ENCODE measurements at places on chromosomes 1 and 21.

- no peak overlapping the region for H3K4me3 ChIP-seq
- no peaks in the 10 kb centered on the region for H3K4me1 ChIP-seq
- H3K27me3 ChIP-seq, result no peaks in the 10 kb centered on the region
- no peak for DNase-seq
- no peak overlapping the region for H3K27ac ChIP-seq
- no peaks in the 10 kb centered on the region for H3K36me3 ChIP-seq
These were observed 293.5 kb downstream of the MRPL39 start for GRCh38 chr21:25313829-25314228.

DNA sequence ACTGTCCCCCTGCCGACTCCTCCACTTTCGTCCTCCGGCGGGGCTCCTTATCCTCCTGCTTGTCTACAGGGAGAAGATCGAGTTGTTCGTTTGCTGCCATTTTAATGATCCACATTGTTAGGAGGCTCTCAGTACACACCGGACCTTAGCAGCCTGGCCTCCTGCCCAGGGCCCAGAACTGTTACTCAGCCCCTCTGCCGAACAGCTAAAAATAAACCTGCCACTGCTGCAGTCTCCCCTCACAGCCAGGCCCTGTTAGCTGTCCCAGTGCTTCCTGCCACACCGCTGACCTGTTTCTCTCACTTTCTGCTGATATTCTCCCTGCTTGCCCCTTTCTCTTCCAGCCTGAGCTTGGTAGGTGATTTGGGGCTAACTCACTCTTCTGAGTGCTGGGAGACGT lies 8.3 kb downstream of the MAPKAPK2 start:
- peak; percentile 51 for DNase-seq
- no peaks in the 10 kb centered on the region for H3K27me3 ChIP-seq
- H3K4me1 ChIP-seq, result peaks cover 36% of the 10 kb centered on the region
- peak overlapping the region; percentile 42 for H3K4me3 ChIP-seq
- H3K27ac ChIP-seq, result peak overlapping the region; percentile 89

GRCh38 chr1:38183096-38183495 lies 136.5 kb upstream of the POU3F1 start:
- no peaks in the 10 kb centered on the region for H3K4me1 ChIP-seq
- no peak overlapping the region for H3K4me3 ChIP-seq
- H3K27me3 ChIP-seq, result no peaks in the 10 kb centered on the region
- no peaks in the 10 kb centered on the region for H3K36me3 ChIP-seq

DNA sequence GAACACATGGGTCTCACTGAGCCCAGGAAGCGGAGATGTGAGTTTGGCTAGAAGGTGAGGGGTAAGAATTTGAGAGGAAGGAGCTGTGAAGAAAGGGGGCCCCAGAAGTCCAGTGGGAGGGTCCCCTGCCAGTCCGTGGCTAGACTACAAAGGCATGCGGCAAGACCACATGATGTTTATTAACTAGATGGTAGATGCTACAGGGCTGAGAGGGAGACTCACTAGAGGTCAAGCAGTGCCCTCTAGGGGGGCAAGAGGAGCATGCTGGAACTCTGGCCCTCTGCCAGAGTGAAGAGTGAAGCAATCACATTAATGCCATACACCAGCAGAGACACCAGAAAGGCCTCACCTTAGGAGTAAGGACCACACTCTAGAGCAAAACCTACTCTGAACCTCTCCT lies 12.2 kb downstream of the KIAA0319L start:
- no peaks in the 10 kb centered on the region for H3K27me3 ChIP-seq
- H3K4me3 ChIP-seq, result no peak overlapping the region
- H3K36me3 ChIP-seq, result peaks cover 7% of the 10 kb centered on the region
- DNase-seq, result no peak
- no peak overlapping the region for H3K27ac ChIP-seq
- H3K4me1 ChIP-seq, result peaks cover 17% of the 10 kb centered on the region

DNA sequence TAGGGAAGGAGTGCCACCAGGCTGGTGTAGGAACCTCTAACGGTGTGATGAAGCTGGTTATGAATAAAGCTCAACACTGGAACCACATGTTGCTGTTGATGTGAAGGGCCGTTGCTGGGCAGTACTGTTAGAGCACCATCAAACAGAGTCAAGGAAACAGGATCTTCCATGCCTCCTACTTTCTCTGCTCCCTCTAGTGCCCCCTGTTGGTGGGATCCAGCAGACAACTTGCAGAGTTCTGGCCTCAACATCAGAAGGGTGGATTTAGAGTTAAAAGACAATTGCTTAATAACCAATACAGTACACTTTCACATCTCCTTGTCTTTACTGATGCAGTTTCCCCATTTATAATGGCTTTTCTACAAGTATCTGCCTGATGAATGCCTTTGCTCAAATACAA lies 336.4 kb downstream of the NTNG1 start:
- H3K27ac ChIP-seq, result no peak overlapping the region
- H3K36me3 ChIP-seq, result no peaks in the 10 kb centered on the region
- H3K27me3 ChIP-seq, result no peaks in the 10 kb centered on the region
- H3K4me3 ChIP-seq, result no peak overlapping the region

DNA sequence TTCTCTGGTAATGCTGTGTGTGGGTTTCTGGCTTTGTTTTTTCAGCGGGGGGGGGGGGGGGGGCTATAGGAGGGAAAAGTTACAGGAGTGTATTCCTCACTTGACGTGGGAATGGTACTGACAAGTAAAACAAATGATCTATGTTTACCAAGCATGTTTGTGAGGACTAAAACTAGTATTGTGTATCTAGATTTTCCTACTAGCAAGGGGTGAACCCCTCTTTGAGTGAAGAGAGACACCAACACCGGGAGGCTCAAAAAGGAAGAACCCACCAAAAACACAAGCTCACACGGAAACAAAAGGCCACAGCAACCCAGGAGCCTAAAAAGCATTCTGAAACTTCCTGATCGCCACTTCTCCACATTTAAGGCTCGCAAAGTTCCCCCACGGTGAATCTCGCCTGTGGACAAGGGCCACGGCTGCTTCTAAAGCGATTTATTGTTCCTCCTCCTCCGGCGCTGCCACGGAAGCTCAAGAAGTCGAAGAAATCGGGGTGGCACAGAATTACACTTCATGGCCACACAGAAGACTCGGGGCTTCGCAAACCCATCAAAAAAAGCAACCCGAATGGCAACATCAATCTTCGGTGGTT lies 703 bp downstream of the PUM1 start:
- peak overlapping the region; percentile 91 for H3K27ac ChIP-seq
- peak; percentile 63 for DNase-seq
- H3K36me3 ChIP-seq, result no peaks in the 10 kb centered on the region
- no peaks in the 10 kb centered on the region for H3K27me3 ChIP-seq
- peak overlapping the region; percentile 74 for H3K4me3 ChIP-seq
- peaks cover 21% of the 10 kb centered on the region for H3K4me1 ChIP-seq

- no peaks in the 10 kb centered on the region for H3K27me3 ChIP-seq
- no peak overlapping the region for H3K4me3 ChIP-seq
- no peak overlapping the region for H3K27ac ChIP-seq
- no peaks in the 10 kb centered on the region for H3K4me1 ChIP-seq
- H3K36me3 ChIP-seq, result no peaks in the 10 kb centered on the region
These were observed 323.4 kb upstream of the VAMP3 start for GRCh38 chr1:7447736-7448135.

DNA sequence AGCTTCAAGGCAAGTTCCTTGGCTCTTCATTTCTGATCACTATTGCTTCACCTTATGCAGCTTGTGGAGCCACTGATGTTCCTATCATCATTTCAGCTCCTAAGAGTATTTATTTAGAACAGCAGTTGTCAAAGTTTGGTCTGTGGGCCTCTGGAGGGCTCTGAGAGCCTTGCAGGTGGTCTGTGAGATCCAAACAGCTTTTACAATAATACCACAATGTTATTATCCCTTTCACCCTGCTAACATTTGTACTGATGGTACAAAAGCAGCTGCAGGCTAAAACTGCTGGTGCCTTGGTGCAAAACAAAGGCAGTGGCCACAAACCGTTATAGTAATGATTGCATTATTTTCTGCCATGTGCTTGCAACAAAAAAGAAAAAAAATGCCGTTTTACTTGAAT lies 33.8 kb downstream of the PATJ start:
- H3K27ac ChIP-seq, result no peak overlapping the region
- H3K36me3 ChIP-seq, result no peaks in the 10 kb centered on the region
- no peak overlapping the region for H3K4me3 ChIP-seq
- H3K4me1 ChIP-seq, result no peaks in the 10 kb centered on the region

DNA sequence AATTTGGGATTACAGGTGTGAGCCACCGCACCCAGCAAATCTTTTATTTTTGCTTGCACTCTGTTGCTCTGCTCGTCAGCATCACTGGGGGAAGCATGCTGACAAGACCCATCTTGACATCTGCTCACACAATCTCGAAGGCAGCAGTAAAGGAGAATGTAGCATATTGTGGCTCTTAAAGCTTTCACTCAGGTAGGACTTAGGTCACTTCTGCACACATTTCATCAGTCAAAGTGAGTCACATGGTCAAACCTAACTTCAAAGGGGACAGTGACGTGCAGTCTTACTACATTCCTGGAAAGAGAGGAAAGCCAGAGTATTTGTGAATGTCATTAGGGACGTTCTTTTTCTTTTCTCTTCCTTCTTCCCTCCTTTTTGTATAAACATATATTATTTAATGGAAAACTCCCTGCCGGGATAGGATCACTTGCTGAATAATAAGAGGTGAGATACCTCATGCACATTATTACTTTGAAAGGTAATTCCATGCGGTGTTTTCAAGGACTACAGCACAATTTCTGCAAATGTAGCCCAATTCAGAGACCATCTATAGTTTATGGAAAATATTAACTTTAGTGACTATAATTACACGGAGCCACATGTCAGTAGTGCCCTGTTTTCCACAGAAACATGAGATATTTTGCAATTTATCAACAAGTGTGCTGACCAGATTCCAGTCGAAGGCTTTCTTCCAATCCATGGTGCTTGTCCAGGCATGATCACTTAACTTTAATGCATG lies 19.3 kb upstream of the ACBD6 start:
- H3K27ac ChIP-seq, result no peak overlapping the region
- H3K4me1 ChIP-seq, result no peaks in the 10 kb centered on the region
- no peaks in the 10 kb centered on the region for H3K27me3 ChIP-seq

GRCh38 chr1:53552146-53552861 lies 93.1 kb downstream of the DMRTB1 start:
- peak; percentile 1 for DNase-seq
- H3K27ac ChIP-seq, result no peak overlapping the region
- no peaks in the 10 kb centered on the region for H3K27me3 ChIP-seq
- H3K4me3 ChIP-seq, result no peak overlapping the region
- H3K36me3 ChIP-seq, result no peaks in the 10 kb centered on the region
- no peaks in the 10 kb centered on the region for H3K4me1 ChIP-seq

DNA sequence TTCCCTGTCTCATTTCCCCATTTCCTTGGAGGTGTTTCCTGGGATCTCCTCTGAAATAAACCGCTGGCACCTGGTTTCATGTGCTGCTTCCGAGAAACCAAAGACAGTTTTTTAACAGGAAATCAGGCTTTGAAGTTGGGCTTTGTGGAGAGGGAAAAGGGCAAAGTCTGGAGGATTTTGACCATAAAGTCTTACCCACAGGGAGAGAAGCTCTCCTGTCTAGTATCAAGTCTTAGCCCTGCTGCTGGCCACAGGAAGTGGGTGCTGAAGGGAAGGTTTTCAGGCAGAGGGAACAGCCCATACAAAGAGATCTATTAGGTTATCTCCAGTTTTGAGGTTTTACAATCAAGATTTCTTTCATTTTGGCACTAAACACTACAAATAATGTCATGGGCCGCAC lies 29.3 kb downstream of the SLC5A9 start:
- H3K4me3 ChIP-seq, result no peak overlapping the region
- DNase-seq, result no peak
- no peaks in the 10 kb centered on the region for H3K4me1 ChIP-seq
- H3K27ac ChIP-seq, result no peak overlapping the region

GRCh38 chr1:8384577-8384976 lies 66.7 kb downstream of the SLC45A1 start:
- H3K36me3 ChIP-seq, result peaks cover 7% of the 10 kb centered on the region
- no peak for DNase-seq
- H3K4me3 ChIP-seq, result no peak overlapping the region
- no peaks in the 10 kb centered on the region for H3K27me3 ChIP-seq

DNA sequence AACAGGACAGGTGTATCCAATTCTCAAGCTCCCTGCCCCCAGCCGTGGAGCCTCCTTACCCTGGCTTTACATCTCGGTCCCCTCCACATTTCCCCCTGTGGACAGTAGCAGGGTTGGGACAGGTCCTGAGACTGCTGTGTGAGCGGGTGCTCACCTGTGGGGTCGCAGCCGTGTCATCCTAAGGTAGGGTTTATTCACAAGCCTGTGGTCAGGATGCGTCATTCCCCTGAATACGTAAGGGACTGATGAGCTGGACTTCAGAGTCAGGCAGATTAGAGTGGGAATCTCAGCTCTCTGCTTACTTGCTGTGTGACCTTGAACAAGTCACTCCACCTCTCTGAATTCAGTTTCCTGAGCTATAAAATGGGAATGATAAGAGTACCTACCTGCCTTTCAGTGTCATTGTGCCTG lies 17.7 kb downstream of the ZNF362 start:
- H3K4me1 ChIP-seq, result peaks cover 40% of the 10 kb centered on the region
- H3K27me3 ChIP-seq, result no peaks in the 10 kb centered on the region
- H3K4me3 ChIP-seq, result no peak overlapping the region
- DNase-seq, result no peak
- H3K27ac ChIP-seq, result peak overlapping the region; percentile 36
- H3K36me3 ChIP-seq, result peaks cover 48% of the 10 kb centered on the region

GRCh38 chr1:109398343-109399225 lies 866 bp upstream of the SORT1 start:
- peak overlapping the region; percentile 83 for H3K4me3 ChIP-seq
- no peaks in the 10 kb centered on the region for H3K4me1 ChIP-seq
- no peak for DNase-seq
- no peaks in the 10 kb centered on the region for H3K27me3 ChIP-seq

- DNase-seq, result no peak
These were observed 147.9 kb downstream of the MAGI3 start for GRCh38 chr1:113538225-113538624.

GRCh38 chr1:154469844-154470560 lies 32.0 kb upstream of the TDRD10 start:
- no peaks in the 10 kb centered on the region for H3K27me3 ChIP-seq
- DNase-seq, result no peak
- peaks cover 16% of the 10 kb centered on the region for H3K36me3 ChIP-seq
- H3K4me1 ChIP-seq, result no peaks in the 10 kb centered on the region
- no peak overlapping the region for H3K4me3 ChIP-seq

DNA sequence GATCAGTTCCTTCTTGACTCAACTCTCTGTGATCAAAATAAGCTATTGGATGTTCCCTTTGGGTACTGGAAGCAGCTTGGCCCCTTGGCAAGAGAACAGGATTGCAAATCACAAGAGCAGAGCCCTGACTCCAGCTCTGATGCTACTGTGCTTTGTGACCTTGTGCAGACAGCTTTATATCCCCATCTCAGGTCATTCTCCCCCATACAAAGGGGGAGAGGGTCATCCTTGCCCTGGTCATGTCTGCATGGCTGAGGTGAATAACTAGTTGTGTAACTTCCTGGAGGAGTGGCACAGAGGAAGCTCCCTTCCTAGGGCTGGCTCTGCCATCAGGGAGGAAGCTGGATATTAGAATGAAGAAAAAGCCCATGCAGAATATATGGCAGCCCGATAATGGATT lies 142.9 kb downstream of the DHRS3 start:
- no peak for DNase-seq
- no peaks in the 10 kb centered on the region for H3K36me3 ChIP-seq
- H3K4me1 ChIP-seq, result peaks cover 59% of the 10 kb centered on the region
- no peak overlapping the region for H3K4me3 ChIP-seq
- H3K27me3 ChIP-seq, result no peaks in the 10 kb centered on the region
